H54 (cell line): ENCODE measurements at places on chromosomes 1 and 21.

- no peak for DNase-seq
Measured at GRCh38 chr21:42123219-42123908, 52.2 kb downstream of the UMODL1 start.

DNA sequence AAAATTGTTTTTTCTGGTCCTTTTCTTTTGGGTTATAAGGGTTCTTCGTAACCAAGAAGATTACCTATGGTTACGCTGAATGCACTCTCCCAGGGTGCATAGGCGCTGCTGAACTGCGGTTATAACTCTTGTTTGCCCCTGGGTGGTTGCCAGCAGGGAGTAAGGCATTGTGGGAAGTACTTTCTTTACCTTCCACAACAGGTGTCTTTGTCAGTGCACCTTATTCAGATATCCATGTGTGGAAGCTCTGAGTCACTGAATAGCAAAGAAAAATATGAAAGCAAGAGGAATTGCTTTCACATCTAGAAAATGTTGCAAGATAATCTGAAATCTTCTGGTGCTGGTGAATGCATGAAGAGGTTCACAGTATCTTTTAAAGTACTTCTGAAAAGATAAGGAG lies 124.4 kb upstream of the CACYBP start:
- no peak for DNase-seq

DNA sequence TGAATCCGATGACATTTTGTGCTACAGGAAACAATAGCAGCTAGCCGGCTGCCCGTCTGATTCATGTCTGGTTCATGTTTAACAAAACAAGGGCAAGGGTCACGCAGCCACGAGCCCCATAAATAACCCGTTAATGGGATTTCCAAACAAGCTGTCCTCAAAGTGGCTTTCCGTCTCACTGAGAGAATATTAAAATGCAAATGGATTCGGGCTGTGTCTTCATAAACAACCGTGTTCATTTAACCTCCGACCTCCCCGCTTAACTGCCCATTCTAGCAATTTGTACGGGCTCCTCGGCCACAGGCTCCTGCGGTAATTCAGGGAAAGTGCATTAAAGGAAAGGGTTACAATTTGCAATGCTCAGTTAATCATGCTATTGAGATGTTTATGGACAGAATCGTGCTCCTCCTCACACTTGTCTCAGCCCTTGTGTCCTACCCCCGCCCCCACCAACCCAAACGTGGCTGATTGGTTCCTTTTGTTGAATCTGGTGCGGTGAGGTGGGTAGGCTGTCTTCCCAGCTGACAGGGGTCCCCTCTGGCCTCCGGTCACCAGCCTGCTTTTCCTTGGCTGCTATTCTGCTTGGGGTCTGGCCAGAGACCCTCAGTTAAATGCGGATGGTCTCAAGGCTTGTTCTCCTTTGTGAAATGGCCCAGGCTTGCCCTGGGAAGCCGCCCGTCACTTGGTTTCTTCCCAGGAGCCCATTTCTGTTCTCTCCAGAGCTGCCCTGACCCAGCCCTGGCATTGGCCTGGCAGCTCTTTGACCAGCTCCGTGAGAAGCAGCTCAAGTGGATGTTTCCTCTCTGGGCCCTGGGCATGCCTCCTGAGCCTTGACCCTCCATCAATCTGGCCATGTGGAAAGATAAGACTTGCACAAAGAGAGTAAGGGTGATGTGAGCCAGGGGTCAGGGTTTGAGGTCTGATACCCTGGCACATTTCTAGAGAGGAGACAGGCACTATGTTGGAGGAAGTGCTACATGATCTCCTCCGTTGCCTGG lies 200.7 kb upstream of the POU3F1 start:
- no peak for DNase-seq

GRCh38 chr1:117104986-117105385 lies 16.6 kb downstream of the TRIM45 start:
- DNase-seq = no peak

- no peak for DNase-seq
Measured at GRCh38 chr1:53625766-53626520, 113.0 kb downstream of the GLIS1 start.

GRCh38 chr1:214363386-214363785 lies 82.4 kb downstream of the SMYD2 start:
- DNase-seq = no peak

DNA sequence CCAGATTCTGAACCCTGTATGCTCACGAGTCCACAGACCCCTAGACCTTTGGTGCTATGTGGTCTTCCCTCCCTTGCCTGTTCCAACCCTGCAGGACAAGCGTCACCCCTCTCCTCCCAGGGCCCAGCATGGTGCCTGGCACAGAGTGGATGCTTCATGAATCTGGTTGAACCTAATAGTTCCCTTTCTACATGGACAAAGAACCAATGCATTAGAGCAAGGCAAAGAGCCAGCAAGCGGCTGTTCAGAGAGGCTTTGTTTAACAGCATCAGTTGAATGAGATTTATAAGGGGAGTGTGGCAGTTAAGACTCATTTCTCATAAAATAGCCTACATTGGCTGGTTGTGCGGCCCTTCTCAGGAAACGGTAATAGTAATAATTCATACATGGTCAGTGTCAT lies 14.9 kb downstream of the SLC26A9 start:
- no peak for DNase-seq

- DNase-seq = no peak
Measured at GRCh38 chr1:69038379-69038778, 529.3 kb upstream of the LRRC7 start.

DNA sequence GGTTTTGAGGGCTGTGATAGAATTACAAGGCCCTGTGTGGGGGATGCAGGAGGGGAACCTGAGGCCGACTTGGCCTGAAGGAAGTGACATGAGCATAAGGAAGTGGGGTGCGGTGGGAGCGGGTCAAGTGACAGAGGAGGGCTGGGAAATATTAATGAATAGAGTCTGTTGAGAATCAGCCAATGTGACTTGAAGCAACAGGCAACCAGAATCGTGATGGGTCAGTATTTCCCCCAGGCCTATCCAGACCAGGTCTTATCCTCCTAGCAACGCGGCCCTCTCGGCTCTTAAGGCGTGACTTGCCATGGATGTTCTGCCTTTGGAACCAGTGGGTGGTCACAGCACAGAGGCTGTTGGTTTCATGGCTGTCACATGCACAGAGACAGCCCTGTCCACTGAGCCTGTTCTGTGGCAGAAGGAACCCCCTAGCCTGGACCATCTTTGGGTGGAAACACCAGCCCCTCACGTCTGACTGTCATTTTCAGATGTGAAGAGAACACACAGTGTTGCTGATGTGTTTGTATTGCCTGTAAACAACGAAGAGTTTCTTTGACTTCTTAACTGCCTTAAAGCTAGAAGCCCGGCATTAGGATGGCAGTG lies 468.8 kb downstream of the CAMTA1 start:
- no peak for DNase-seq

DNA sequence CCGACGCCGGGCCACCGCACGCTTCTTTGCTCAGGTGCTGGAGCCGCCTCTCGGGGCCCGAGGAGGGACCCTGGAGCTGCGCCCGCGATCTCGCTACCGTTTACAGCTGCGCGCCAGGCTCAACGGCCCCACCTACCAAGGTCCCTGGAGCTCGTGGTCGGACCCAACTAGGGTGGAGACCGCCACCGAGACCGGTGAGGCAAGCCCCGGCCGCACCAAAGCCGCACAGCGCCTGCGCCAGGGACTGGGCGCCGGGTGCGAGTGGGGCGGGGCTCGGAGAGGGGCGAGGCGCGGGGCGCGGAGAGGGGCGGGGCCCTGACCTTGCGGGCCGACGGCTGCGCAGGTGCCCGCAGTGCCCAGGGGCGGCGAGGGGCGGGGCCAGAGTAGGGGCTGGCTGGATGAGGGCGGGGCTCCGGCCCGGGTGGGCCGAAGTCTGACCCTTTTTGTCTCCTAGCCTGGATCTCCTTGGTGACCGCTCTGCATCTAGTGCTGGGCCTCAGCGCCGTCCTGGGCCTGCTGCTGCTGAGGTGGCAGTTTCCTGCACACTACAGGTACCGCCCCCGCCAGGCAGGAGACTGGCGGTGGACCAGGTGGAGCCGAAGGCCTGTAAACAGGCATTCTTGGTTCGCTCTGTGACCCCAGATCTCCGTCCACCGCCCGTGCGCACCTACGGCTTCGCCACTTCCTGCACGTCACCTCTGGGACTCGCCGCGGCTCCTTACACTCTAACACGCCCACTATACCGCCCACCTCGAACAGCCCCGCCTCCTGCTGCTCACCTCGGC lies 9.8 kb upstream of the CDC20 start:
- DNase-seq = peak; percentile 77

DNA sequence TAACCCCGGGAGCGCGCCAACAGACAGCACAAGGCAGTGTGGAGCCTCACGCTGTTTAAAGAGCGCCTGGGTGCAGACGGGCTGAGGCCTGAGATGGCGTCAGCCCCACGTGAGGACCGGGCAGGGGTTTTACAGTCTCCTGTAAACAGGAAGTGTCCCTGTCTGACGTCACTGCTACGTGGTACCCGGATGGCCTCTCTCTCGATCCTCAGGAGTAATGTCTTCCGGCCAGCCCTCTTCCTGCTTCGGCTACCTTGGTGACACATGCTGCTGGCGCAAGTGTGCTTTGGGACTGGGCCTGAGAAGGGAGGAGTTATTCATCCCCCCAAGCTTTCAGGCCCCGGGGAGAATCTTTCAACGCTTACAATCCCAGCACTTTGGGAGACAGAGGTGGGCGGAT lies 41.2 kb downstream of the CNST start:
- no peak for DNase-seq

DNA sequence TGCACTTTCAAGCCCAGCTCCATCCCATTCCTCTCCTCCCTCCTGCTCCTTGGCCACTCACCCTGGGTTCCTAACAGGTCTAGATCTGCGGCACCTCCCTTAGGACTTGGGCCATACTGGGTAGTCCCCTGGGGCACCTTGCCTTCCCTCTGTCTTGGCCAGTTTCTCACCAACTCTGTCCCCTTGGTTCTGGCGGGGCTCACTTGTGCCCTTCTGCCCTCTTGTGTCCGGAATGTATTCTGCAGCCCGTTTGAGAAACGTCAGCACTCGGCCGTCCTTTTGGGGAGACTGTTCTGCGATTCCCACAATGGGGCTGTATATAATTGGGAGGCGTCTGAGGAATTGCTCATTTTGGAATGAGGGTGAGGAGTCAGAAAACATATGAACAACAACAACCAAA lies 162.4 kb downstream of the ZSCAN20 start:
- no peak for DNase-seq

- DNase-seq = no peak
Measured at GRCh38 chr1:168243636-168244212, 17.9 kb downstream of the SFT2D2 start.

GRCh38 chr1:212498283-212499040 lies 65.7 kb downstream of the NENF start:
- DNase-seq = peak; percentile 26

DNA sequence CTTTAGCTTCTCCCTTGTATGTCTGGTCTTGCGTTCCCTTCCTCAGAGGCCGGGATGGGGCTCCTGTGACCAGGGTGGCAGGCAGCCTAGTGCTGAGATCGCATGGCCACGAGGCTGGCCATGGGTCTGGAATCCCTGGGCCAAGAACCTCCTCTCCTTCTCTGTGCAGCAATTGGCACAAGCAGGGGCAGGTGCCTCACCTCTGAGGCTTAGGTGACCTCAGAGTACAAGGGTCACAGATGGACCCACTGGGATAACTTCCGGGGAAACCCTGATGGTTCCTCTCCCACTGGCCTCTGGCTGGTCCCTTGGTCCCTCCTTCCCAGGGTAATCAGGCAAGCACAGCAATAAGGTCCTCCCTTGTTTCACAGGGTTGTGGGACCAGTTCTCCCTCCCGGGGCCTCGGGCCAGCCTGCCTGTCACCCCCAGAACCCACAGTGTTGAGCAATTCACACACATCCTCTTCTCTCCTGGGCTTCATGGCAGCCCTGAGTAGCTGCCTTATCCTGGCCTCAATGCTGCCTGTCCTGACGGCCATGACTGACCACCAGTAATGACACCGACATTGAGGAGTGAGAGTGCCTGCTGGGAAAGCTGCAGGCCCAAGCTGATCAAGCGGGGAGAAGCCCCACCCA lies 38.6 kb downstream of the BMP8A start:
- DNase-seq = no peak

DNA sequence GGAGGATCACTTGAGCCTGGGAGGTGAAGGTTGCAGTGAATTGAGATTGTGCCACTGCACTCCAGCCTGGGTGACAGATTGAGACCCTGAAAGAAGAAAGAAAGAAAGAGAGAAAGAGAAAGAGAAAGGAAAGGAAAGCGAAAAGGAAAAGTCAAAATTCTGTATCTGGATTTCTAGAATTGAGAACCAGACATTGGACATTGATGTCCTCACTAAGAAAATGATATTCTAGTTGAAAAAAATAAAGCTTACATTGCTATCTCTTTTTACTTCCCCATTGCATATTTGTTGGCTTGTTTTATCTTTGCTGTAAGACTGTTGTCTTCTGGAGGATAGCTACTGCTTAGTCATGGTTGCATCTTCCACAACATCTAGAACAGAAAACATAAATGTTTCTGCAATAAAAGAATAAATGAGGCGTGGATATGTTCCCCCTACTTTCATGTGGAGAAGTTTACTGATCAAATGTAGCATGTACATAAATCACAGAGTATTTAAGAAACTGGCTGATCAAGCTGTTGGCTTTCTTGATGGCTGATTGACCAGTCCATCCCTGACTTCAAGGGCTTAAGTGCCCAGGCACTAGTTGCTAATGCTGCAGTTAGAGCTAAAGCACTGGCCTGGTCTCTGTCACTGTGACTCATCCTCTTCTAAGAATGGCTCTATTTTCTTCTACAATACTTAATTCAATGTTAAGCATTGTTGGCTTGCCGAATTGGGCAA lies 17.7 kb downstream of the CD53 start:
- DNase-seq = no peak

DNA sequence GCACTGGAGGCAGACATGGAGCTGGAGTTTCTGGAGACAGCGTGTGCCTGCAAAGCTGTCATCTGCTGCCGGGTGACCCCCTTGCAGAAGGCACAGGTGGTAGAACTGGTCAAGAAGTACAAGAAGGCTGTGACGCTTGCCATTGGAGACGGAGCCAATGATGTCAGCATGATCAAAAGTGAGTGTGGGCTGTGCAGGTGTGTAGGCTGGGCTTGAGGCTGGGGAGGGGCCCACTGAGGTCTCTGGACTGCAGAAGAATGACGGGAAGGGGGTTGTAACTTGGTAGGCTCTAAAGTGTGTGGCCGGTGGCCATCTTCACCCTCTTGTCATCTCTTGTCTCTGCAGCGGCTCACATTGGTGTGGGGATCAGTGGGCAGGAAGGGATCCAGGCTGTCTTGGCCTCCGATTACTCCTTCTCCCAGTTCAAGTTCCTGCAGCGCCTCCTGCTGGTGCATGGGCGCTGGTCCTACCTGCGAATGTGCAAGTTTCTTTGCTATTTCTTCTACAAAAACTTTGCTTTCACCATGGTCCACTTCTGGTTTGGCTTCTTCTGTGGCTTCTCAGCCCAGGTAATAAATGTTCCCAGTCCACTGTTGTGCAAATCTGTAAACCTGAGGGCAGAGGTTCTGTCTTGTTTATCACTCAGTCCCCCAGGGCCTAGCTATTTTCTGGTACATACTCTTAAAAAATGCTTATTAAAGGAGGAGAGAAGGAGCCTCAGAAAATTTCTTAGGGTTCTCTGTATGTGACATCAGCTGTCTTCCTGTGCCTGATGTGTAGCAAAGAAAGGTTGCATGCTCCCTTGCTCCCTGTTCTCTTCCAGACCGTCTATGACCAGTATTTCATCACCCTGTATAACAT lies 19.9 kb downstream of the ATP8B2 start:
- DNase-seq = no peak
